T-cell (primary cell): ENCODE measurements at places on chromosomes 2 and 18.

DNA sequence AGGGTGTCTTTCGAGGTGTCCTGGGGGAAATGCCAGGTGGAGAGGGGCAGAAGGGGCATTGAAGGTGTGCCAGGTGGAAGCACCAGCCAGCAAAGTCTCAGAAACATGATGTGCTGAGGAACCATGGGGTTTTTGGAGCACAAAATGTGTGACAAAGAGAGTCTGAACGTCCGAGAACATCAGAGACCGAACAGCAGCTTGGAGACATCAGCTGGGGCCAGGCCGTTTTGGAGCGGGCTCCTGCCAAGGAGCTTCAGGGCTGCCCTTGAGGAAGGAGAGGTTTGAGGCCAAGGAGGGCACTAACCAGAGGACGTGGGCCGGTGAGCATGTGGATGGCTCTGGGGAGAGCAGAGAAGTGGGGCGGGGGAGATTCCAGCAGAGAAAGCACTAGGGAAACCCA lies 5.3 kb upstream of the MBP start:
- peaks cover 23% of the 10 kb centered on the region for H3K4me1 ChIP-seq
- no peaks in the 10 kb centered on the region for H3K36me3 ChIP-seq
- H3K4me3 ChIP-seq = no peak overlapping the region
- no peak for DNase-seq
- no peak overlapping the region for H3K27ac ChIP-seq

- DNase-seq = no peak
- H3K27me3 ChIP-seq = no peaks in the 10 kb centered on the region
- H3K36me3 ChIP-seq = no peaks in the 10 kb centered on the region
- no peaks in the 10 kb centered on the region for H3K4me1 ChIP-seq
- H3K27ac ChIP-seq = no peak overlapping the region
- H3K4me3 ChIP-seq = no peak overlapping the region
These were observed 91.2 kb upstream of the ARL4C start for GRCh38 chr2:234588054-234588430.

DNA sequence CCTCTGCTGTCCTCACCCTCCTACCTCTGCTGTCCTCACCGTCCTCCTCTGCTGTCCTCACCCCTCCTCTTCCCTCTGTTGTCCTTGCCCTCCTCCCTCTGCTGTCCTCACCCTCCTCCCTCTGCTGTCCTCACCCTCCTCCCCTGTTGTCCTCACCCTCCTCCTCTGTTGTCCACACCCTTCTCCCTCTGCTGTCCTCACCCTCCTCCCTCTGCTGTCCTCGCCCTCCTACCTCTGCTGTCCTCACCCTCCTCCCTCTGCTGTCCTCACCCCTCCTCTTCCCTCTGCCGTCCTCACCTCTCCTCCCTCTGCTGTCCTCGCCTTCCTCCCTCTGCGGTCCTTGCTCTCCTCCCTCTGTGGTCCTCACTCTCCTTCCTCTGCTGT lies 11.8 kb downstream of the GAD1 start:
- no peak overlapping the region for H3K4me3 ChIP-seq
- H3K27me3 ChIP-seq = peaks cover 5% of the 10 kb centered on the region
- no peak for DNase-seq
- H3K4me1 ChIP-seq = peaks cover 5% of the 10 kb centered on the region

- H3K4me3 ChIP-seq = no peak overlapping the region
- no peak overlapping the region for H3K27ac ChIP-seq
These were observed 160.0 kb upstream of the PGAP1 start for GRCh38 chr2:197086500-197086899.

DNA sequence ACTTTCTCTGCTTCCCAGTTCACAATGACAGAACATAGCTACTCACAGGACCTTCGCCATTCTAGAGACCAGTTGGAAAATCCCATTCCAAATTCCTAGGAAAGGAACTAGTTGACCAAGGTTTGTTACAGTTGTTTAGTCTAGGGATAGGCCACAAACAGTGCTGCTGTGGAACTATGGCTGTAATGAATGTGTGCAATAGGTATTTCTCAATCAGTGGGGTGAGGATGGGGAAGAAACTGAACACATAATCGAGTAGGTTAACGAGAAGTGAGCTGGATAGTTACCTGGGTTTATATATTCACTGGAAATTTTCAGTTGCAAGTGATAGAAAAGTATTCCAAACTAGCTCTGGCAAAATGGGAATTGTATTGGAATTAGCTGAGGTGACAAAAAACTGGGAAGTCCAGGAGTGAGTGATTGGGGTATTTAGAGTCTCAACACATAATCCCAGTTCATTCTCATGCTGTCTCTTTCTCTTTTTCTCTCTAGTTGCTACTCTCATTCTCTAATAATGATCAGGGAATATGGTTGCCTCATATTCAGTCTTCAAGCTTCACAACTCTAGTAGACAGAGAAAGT lies 18.2 kb upstream of the HMSD start:
- no peak overlapping the region for H3K27ac ChIP-seq
- no peaks in the 10 kb centered on the region for H3K36me3 ChIP-seq
- no peak for DNase-seq

DNA sequence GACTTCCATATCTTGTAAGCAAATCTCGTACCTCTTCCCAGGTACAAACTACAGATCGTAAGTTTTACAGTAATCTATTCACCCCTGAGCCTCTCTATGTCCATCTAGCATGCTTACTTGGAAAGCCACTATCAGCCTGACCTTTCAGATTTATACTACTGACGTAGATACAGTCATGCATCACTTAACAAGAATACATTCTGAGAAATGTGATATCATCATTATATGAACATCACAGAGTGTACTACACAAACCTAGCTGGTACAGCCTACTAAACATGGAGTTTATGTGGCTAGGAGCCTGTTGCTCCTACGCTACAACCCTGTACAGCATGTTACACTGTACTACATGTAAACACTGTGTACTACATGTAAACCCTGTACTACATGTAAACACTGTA lies 293.2 kb upstream of the ZNF804A start:
- no peak overlapping the region for H3K4me3 ChIP-seq
- no peak for DNase-seq
- no peaks in the 10 kb centered on the region for H3K4me1 ChIP-seq
- no peaks in the 10 kb centered on the region for H3K36me3 ChIP-seq

DNA sequence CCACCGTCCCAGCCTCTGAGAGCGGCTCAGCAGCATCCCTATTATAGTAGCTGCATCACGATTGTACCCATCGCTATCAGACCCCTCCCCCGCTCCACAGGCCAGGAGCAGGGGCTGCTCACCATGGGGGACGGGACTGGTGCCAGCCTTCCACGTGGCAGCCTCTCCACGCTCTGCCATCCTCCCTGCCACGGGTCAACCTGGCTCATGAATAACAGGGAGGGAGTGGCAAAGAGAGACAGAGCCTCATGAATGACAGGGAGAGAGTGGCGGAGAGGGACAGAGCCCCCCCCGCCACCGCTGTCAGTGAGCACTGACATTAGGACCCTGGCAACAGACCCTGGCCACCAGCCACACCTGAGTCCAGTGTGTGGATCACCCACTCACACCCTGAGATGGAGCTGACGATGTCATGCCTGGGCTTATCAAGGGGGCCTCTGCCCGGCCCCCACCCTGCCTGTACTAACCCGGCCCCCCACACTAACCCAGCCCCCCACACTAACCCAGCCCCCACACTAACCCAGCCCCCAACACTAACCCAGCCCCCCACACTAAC lies 16.9 kb downstream of the CROCC2 start:
- H3K4me3 ChIP-seq = no peak overlapping the region
- no peak overlapping the region for H3K27ac ChIP-seq

GRCh38 chr18:37519510-37520135 lies 46.0 kb downstream of the CELF4 start:
- DNase-seq = no peak
- no peak overlapping the region for H3K27ac ChIP-seq
- H3K4me3 ChIP-seq = no peak overlapping the region
- H3K36me3 ChIP-seq = no peaks in the 10 kb centered on the region
- no peaks in the 10 kb centered on the region for H3K27me3 ChIP-seq

DNA sequence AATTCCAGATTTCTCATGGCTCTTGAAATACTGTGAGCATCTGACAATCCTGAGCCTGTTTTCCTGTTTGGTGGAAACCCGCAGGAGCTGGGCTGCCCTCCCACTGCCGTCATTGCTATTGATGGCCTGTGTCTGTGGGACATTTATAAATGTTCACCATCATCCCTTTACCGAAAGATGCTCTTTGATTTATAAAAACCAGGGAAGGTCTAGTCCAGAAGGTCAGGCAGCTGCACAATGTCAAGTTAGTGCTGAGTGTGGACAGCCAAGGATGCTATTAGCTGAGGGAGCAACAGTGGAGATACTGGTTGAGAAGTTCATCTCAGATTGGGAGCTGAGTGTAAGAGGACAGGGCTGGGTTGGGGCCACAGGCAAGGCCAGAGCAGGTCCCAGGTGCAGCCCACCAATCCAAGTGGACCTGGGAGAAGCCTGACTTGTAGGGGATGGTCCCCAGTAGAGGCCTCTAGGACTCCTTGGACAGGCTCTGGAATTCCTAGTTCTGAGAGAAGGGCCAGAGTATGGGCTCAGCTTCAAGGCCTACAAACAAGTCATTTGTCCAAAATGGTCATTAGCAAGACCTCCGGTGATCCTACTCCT lies 55.1 kb downstream of the COPS8 start:
- H3K27ac ChIP-seq = no peak overlapping the region
- H3K27me3 ChIP-seq = no peaks in the 10 kb centered on the region
- DNase-seq = no peak
- H3K36me3 ChIP-seq = no peaks in the 10 kb centered on the region

GRCh38 chr2:140596447-140596846 lies 1534.4 kb downstream of the LRP1B start:
- H3K27ac ChIP-seq = no peak overlapping the region
- no peaks in the 10 kb centered on the region for H3K36me3 ChIP-seq
- H3K4me3 ChIP-seq = no peak overlapping the region
- no peaks in the 10 kb centered on the region for H3K27me3 ChIP-seq
- H3K4me1 ChIP-seq = no peaks in the 10 kb centered on the region

GRCh38 chr2:37526856-37527255 lies 144.6 kb downstream of the CDC42EP3 start:
- no peak overlapping the region for H3K4me3 ChIP-seq
- no peak overlapping the region for H3K27ac ChIP-seq
- H3K36me3 ChIP-seq = no peaks in the 10 kb centered on the region
- H3K4me1 ChIP-seq = no peaks in the 10 kb centered on the region
- no peak for DNase-seq

GRCh38 chr2:234947556-234947955 lies 4.3 kb upstream of the SH3BP4 start:
- H3K36me3 ChIP-seq = no peaks in the 10 kb centered on the region
- no peak overlapping the region for H3K27ac ChIP-seq
- H3K27me3 ChIP-seq = no peaks in the 10 kb centered on the region
- no peaks in the 10 kb centered on the region for H3K4me1 ChIP-seq
- DNase-seq = no peak
